Right forelimb (tissue), 1 donor: ENCODE measurements at places on chromosomes 12 and 14.

DNA sequence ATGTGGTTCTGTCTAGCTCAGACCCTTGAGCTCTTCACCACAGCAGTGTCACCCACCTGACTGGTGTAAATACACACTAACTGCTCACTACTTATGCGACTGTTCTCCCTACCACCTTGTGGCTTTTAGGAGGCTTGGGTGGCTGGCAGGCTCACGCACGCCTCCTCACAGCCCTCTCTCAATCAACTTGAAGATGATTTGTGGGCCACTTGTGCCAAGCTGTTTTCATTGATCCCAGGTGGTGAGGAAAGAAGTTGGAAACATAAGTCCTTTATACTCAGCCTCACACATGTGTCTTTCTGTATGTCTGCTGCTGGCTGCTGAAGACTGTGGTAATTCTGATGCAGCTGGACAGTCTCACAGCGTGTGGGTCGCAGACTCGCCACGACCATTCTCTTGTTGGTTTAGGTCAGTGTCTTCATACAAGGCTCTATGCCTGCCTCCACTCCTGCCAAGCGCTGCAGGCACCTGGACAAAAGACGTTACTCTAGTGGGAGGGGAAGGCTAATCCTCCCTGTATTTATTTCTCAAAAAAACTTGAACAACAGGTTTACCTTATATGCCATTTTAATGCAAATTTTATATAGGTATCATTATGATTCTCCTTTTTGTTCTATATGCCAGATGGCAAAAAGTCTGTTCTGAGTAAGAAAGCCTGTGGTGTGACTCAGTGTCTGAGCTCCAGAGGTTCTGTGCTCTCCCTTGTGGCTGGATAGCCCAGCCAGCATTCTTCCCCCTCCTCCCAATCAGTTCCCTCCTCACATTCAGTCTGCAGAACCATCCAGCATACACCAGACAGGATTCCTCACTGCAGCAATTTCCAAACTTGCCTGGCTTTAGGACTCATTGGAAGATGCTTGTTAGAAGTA lies 115.6 kb downstream of the DIP2B start:
- DNase-seq: no peak

- DNase-seq: no peak
Observed at GRCh38 chr14:79009286-79009685, 839.1 kb downstream of the NRXN3 start.

DNA sequence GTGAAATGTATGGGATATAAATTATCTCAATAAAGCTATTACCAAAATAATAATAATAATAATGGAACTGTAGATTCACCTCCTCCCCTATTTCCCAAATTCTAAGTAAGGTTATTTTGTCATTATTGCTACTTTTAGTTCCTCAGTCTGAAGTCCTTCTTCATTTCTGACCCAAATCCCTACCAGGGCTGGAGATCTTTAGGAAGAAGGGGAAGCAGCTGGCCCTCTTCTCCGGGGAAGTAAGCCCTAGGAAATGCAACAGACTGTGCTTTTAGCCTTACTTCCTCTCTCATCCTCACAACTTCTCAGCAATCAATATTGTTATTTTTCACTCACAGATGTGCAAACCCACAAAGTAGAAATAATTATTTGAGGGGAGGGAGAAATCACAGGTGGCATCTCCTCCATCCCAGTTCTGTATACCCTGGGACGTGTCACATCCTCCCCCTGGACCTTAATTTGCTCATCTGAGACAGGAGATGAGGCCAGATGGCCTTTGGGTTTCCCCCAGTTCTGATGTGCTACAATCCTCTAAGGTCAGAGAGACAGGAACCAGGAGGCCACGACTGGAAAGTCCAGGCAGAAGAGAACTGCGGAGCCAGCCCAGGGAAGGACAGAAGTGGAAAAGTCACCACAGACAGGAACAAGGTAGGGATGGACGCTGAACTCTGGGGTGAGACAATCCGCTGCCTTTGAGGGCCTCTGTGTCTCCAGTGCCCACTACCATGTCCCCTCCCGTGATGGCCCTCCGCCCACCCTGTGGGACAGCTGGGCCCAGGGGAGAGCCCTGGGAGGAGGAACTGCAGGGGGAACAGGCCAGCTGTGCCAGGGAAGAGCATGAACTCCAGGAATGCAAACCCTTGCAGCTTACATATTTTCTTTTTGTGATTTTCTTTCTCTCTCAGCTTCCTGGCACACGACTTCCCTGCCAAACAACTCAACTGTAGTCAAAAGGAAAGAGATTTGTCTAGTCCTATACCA lies 10.6 kb upstream of the TNFRSF1A start:
- DNase-seq: no peak

- DNase-seq: no peak
Observed at GRCh38 chr12:66662729-66663128, 16.1 kb downstream of the GRIP1 start.

GRCh38 chr12:124566997-124567672 lies at the start of gene NCOR2:
Gene NCOR2, minus strand, starts transcription at chr12:124567612. Its CDS starts 72,361 bp downstream, at chr12:124495251.
- peak; percentile 67 for DNase-seq

- peak; percentile 57 for DNase-seq
Observed at GRCh38 chr12:68538726-68539614, 71.7 kb upstream of the RAP1B start.

DNA sequence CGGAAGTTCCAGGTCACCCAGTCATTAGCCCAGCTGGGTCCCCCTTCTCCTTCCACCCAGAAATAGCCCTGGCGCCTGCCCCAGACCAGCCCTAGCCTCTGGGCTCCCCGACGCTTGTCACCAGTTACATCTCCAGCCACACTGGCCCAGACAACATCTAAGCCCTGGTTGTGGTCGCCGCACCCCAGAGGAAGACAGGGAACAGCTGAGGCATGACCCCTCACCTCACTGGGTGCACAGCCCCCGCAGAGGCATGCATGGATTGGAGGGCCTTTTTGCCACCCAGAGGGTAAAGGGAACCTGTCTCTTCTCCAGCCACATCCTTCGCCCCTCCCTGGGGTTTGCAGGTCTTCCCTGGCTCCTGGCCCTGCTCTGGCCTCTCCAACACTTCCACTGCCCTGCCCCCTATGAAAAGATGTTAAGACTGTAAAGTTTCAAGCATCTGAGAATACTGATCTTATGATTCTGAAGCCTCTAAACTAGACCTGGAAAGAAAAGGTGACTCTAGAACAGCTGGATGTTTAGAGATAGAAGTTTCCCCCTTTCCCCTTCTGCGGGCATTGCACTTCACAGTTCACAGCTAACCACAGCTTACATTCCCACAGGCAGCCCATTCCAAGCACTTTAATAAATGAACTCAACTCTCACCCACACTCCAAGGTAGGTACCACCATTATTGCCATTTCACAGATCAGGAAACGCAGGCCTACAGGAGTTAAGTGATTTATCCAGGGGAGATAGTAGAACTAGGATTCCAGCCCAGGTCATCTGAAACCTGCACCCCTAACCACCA lies 14.7 kb downstream of the TMEM119 start:
- DNase-seq: no peak
